ENCODE measurements at places on chromosomes 16 and 17.

GRCh38 chr16:9308356-9308801 lies 216.9 kb downstream of the HAPSTR1 start:
- no peak overlapping the region for H3K27ac ChIP-seq
- H3K27me3 ChIP-seq, result no peaks in the 10 kb centered on the region
- no peak overlapping the region for H3K4me3 ChIP-seq
- no peak for DNase-seq
- no peaks in the 10 kb centered on the region for H3K36me3 ChIP-seq
- no peaks in the 10 kb centered on the region for H3K4me1 ChIP-seq

- no peak overlapping the region for H3K4me3 ChIP-seq
- peaks cover 62% of the 10 kb centered on the region for H3K36me3 ChIP-seq
- no peak overlapping the region for H3K27ac ChIP-seq
- H3K27me3 ChIP-seq, result no peaks in the 10 kb centered on the region
- DNase-seq, result no peak
These were observed 19.8 kb downstream of the SPHK1 start for GRCh38 chr17:76404256-76404655.

- H3K36me3 ChIP-seq, result no peaks in the 10 kb centered on the region
- no peak overlapping the region for H3K27ac ChIP-seq
- no peak overlapping the region for H3K4me3 ChIP-seq
These were observed 48.2 kb upstream of the STH start for GRCh38 chr17:45950888-45951287.

DNA sequence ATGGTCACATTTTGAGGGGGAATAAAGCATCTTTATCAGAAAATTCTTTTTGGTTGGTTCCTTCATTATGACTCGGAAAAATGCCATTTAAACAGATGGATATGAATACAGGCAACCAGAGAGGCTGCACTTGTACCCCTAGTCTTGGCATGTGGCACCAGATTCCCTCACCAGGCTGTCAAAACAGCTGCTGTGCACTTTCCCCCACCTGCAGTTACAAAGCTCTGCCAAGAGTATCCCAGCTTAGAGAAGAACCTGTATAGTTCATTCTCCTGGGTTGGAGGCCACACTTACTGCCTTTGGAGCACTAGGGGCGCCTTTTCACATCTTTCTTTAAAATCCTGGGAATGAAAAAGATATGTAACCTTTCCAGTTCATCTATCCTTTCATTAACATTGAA lies 190.3 kb downstream of the KIF2B start:
- no peaks in the 10 kb centered on the region for H3K36me3 ChIP-seq
- no peak overlapping the region for H3K27ac ChIP-seq
- no peaks in the 10 kb centered on the region for H3K4me1 ChIP-seq
- no peaks in the 10 kb centered on the region for H3K27me3 ChIP-seq
